Activated naive CD8-positive, alpha-beta T cell treated with anti-CD3 and anti-CD28 coated beads, Interleukin-2, amount 50 U/mL, for 16 hours (primary cell): ENCODE measurements at places on chromosomes 11 and 22.

DNA sequence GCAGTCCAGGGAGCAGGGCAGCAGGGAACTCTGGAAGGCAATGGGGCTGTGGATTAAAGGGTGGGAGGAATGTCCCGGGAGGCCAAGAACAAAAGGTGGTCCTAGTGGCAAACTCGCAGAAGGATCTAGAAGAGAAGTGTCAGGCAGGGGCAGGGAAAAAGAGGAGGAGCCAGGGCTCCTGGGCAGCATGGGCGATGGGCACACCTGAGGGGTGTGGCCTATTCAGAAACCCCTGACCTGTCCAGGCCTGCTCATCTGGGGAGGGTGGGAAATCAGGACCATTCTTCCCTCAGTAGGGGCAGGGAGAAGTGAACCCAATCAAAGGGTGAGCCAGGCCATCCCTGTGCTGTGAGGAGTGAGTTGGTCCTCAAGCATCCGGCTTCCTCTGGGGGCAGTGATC, 108.6 kb downstream of the TRIM29 start:
- no peak for DNase-seq

- DNase-seq: no peak
Measured at GRCh38 chr22:29184849-29185490, 20.7 kb upstream of the EMID1 start.

DNA sequence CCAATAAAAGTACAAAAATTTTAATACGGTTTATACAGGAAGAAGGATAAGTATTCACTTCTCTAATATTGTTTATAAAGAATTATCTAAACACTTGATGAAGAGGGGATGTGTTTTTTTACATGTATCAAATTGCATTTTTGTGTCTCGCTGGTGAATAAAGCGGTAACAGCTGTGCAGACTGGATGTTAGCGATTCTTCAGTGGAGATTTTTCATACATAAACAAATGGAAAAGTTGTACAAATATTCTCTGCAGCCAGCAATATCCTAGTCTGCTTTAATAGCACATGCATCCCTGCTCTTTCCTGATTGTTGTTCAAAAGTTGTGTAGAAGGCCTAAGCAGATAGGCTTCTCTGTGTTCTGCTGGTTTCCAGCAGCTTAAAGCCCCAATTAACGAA, 369.3 kb downstream of the SOX6 start:
- no peak for DNase-seq

GRCh38 chr22:46977656-46978343, 215.3 kb downstream of the TBC1D22A start:
- DNase-seq: no peak

DNA sequence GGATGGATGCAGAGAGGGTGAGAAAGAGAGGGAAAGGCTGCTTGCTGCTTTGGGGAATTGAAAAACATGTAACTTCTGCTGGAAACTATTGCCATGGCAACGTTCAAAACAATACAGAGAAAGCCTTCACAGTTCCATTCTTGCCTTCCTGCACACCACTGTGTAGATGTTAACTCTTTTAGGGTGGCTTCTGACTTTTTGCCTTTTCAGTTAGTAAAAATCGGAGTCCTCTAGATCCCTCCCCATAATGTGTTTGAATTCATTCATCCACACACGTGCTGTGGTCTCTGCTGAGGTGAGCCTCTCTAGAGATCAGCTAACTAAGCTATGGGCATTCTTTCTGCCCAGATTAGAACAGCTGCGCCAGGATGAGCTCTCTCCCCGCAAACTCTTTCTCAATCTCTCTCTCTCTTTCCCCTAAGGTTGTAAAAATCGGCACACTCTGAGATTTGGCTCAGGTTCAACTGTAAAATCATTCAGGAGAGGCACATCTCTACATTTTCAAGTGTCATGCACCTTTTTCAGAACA, 1178.3 kb downstream of the LRRC4C start:
- no peak for DNase-seq

GRCh38 chr11:304915-305843, 2.4 kb upstream of the IFITM2 start:
- DNase-seq: no peak

DNA sequence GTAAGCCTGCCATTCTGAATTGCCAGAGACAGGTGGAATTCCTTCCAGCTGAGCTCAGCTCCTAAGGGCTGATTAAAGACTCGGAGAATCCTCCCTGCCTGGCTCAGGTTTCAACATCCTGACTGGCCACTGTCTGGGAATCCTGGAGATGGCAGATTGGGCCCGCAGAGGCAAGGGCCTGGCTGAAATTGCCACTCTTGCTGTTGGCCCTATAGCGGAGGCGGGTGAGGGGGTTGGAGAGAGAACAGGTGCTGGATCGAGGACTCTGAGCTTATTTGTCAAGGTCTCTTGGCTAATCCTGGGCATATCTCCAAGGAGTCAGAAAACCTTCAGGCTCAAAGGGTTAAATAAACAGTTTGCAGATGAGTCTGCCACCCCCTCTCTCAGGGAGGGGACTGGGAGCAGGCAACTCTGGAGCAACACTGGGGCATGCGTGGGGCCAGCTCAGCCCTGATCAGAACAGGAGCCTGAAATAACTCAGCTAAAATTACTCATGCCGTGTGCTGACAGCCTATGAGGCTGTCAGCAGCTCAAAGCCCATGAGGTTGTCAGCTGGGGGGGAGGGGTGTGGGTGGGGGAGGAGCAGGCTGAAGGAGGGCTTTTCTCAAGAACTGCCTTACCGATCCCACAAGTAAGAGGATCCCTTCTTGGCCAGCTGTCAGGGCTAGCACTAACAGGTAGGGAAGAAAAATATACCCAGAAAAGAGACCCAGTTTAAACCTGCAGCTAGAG, 14.7 kb upstream of the MFRP start:
- no peak for DNase-seq

GRCh38 chr11:85279267-85279666, 347.9 kb downstream of the DLG2 start:
- no peak for DNase-seq

DNA sequence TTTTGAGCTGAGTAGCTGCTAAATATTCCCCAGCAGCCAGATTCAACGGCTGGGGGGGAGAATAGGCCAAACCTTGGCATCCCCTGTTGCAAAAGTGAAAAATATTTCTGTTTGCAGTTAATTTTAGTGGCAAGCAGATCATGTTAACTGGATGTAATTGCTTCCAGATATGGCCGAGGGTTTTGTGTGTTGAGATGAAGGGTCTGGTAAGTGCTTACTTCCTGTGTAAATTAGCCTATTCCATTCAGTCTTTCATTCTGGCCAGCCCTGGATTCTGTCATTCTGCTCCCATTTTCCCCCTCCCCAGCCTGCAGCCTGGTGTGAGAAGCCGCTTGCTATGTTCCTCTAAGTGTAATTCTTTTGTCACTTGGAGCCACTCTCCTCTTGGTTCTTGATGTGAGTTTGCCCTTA, 17.4 kb downstream of the ZBTB16 start:
- DNase-seq: no peak

GRCh38 chr22:49752598-49753091, 75.0 kb downstream of the BRD1 start:
- DNase-seq: no peak

- peak; percentile 66 for DNase-seq
Measured at GRCh38 chr11:64165842-64166635, at the start of gene MACROD1. Gene MACROD1 (minus strand): TSS chr11:64166113. CDS start chr11:64165994, 119 bp downstream.

DNA sequence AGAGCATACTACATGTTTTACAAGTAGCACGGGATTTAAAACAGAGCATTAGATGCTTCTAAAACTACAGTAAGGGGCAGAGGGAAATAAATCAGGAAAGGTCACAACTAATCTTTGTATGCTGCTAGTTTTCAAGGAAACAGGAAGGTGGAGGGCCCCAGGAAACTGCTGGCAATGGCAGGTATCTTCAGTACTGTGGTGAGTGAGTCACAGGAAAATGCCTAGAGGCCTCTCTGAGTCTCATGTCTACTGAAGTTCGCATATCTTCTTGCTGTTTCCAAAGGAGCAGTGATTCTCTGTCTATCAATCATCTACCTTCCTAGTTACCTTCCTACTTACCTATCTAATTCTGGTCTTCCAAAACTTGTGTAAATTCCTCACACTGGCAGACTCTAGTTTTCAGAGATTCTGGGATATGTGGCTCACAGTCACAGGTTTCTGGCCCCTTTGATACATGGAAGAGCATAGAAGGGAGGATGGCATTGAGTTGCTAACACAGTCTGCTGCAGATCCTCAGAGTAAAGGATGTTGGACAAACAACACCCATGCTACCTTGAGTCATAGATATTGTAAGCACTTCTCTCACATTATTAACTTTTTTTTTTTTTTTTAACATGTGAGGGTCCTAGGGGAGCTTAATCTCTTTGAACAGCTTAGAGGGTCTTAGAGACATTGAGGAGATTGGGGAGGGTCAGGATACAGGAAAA, 58.8 kb upstream of the SYN3 start:
- no peak for DNase-seq
